ENCODE measurements at places on chromosomes 12 and 14. TPM values are rescaled to one million over a fixed set of nuclear protein-coding genes. Genes with fewer than 3 reads are reported as not detected.

DNA sequence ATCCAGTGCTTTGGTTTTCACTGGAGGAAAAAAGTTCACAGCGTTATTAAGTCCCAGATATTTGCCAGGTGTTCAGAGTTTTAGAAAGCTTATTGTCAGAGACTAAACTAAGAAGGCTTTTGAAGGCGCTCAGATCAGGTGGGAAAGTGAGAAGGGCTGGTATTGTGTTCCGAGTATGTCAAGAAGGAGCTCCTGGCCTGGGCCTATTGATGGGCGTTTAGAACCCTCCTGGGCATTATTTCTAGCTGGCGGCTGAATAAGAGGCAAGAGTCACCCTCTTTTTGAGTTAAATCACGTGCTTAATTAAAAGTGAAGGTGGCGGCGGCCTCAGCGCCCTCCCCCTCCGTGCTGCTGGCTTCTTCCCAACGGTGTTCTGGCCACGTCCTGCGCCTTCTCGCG lies 20.9 kb upstream of the GNS start:
- DNase-seq: no peak

DNA sequence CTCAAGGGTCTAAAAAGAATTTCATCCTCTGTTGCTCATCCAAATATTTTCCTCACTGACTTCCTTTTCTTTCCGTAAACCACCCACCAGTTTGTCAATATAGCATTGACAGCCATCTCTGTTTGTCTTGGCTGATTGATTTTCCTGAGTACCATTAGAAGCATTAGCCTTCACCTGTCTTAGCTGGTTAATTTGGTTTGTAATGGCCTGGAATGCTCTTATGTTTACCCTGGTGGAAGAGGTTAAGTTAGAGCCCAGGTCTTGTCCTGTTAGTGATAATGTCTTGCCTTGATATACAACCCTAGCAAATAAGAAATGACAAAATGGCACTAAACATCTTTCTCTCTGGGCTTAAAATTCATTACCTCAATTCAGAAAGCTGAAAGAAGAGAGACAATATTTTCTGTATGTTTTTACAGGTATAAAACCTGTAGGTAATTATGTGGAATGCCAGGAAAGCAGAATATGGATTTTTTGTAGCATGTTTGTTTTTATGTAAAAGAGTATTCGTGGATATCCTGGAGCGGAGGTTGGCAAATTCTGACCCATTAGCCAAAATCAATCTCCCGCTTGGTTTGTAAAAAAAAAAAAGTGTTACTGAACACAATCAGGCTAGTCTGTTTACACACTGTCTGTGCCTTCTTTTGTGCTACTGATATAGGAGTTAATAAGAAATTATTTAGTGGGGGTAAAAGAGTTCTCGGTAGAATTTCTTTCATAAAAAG lies 224.4 kb upstream of the DAAM1 start:
- DNase-seq: no peak

DNA sequence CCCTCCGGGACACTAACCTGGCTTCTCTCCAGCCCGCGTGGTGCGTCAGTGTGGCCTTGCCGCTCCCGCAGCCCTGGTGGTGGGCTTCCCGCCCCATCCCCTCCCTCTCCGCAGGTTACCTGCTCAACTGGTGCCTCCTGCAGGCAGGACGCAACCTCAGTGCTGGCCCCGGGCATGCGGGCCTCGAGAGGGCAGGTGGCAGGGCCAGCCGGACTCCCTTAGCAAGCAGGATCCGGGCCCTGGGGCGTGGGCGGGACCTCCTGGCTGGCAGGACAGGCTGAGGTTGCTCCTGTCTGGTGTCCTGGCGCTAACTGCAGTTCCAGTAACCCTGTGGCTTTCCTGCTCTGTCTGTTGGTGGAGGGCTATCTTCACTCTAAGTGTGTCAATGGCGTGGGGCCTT lies 8.6 kb upstream of the ADSS1 start:
- DNase-seq: no peak

Gene DHRS2
- total RNA-seq: not detected

Gene BDKRB2
- total RNA-seq: 10.3 TPM

DNA sequence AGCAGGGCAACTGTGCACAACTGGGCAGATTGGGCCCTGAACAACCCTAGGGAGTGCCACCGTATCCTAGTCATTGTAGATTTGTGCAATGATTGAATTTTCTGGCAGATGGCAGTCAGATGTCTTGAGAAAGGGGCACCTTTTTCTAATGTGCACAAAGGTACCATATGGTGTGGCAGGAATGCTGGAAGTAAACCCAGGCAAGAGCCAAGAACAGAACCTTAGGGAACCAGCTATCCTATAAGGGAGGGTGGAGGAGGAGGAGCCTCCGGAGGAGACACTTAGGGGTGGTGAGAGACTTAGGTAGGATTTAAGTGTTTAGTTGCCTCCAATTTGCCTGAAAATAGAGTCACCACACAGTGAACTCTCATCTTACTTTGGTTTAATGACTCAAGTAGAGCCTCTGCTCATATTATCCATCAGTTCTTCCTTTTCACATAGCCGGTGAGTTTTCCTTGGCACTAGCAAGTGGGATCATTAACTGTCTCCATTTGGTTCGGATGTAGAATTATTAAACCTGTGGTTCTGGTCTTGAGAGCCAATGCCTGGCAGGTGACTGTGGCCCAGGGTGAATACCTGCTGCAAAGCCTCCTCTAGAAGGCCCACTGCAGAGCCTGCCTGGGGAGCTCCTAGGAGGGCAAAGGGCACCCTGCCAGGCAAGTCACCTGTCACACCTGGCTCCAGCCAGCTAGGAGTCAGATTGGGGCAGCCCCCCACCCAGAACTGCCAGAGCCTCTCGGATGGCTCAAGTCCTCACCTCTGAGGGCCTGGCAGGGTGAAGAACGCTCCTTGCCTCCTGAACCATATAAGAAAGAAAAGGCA lies 184.4 kb upstream of the HIF1A start:
- DNase-seq: no peak

GRCh38 chr12:27637524-27637923 lies 58.7 kb upstream of the REP15 start:
- no peak for DNase-seq

DNA sequence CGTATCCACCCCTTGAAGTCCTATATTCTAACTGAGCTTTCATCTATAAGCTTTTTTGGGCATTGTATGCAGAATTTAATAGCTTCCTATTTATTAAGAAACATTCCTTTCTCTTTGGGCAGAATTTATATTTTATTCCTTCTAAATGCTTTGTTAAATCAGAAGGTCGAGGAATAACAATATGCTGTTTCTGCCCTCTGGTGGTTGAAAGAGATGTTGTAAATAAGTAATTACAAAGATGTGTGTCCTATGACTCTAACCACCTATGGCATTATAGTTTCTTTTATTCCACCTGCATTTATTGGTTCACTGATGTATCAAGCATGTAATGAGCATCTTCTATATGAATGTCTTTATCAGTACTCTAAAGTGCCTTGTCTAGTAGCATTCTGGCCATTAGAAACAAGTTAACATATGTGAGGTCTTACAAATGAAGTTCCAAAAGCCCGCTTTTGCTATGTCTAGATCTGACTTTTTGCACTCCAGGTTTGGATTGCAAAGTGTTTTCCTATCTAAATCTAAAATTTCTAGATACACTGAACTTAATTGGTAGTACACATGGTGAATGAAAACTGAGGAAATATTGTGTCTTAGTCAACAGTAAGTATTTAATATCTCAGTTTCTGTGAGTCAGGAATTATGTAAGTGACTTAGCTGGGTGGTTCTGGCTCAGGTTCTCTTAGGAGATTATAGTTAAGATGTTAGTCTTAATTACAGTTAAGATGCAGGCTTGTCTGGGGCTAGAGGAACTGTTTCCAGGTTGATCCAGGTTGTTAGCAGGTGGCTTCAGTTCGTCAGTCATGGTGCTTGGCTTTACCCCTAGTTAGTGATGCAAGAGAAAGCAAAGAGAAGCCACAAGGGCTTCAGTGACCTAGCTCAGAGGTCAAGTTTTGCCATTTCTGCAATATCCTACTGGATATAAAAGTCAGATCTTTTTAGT lies 57.5 kb downstream of the PLEKHA5 start:
- no peak for DNase-seq

Gene SPIC
- total RNA-seq: not detected

Gene AMHR2
- not detected for total RNA-seq
